ENCODE measurements at places on chromosomes 7 and 10.
A peak's percentile ranks its signal among the peaks of the same experiment; 100 is the strongest.

DNA sequence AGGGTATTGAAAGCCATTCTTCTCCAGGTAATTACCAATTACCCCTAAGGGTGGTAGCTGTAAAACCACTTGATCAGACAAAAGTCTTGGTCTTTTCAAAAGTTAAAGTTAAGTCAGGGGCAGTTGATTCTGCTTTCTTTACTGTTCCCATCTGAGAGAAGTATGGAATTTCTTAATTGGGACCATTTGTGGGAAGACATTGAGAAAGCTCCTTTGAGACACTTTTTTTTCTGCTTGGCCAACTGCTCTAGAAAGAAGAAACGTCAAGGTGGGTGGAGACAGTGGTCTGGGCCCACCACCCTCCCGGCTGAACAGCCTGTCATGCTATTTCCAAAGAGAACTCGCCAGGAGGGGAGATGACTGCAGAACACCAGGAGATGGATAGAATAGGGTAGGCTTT is 45.3 kb downstream of the WNT2 start:
- no peak for DNase-seq

- DNase-seq, result no peak
Measured at GRCh38 chr10:67331121-67331910, 364.7 kb downstream of the CTNNA3 start.

DNA sequence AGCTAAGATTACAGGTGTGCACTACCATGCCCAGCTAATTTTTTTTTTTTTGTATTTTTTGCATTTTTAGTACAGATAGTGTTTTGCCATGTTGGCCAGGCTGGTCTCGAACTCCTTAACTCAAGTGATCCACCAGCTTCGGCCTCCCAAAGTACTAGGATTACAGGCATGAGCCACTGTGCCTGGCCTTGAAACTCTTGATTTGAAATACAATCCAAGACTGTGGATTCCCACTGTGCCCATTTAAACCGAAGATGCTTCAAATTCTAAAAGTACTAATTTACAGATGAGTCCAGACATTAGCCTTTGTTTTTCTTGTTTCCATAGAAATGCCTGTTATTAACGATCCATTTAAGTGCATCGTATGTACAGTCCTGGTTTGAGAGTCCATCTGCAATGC is 130.9 kb downstream of the CACNA2D1 start:
- DNase-seq, result no peak

GRCh38 chr10:74179111-74179710 is 28.2 kb downstream of the ADK start:
- DNase-seq, result no peak

DNA sequence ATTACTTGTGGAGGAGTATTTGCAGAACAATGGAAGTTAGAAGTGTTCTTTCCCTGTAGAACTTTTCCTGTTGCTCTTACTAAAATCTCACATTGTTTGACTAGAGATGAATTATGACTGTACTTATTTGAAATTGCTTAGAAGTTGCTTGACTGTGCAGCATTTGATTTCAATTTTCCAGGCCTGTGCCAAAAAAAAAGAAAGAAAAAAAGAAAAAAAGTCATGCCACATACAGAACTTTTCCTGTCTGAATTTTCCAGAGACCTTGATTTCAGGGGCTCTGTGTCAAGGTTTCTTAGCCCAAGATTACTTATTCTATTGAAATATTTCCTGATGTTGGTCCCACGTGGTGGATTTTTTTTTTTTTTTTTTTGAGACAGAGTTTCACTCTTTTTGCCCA is 3.5 kb upstream of the FAM171A1 start:
- DNase-seq, result no peak

DNA sequence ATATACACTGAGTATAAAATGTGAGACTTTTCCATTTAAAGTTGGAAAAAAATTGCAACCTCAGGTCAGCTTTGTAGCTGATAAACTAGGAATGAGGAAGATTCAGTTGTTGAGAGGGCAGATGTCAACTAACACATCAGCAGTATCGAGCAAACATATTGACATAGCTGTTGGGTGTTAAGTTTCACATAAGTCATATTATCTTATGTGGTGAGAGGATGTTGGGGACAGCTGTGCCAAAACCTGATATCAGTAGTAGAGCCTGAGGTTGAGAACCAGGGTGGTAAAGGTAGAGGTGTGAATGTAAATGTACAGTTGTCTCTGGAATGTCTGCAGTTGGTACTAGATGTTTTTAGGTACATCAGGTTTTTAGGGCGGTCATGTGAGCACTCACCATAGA is 5.0 kb downstream of the ZRANB1 start:
- DNase-seq, result no peak

DNA sequence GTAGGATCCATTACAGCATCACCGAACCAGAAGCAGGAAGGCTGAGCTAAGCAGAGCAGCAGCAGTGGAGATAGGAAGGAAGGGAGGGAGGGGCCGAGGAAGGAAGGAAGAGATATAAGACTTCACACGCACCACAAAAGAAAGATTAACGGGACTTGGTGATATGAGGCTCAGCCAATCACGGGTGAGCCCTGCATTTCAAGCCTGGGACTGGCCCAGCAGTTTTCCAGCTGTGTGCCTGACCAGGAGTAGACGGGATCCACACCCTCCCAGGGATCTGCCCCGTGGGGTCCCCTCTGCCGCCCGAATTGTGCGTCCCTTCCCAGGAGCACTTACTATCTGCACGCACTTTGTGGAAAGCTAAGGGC is 16.2 kb downstream of the ATG9B start:
- DNase-seq, result no peak

DNA sequence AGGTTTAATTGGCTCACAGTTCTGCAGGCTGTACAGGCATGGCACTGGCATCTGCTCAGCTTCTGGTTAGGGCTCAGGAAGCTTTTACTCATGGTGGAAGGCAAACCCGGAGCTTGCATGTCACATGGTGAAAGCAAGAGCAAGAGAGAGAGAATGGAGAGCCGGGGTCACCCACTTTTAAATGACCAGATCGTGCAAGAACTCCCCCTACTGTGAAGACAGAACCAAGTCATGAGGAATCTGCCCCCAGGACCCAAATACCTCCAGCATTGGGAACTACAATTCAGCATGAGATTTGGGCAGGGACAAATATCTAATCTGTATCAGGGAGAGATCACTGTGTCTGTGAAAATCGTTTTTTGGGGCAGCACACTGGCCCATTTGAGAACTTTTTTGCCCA is 110.0 kb upstream of the MYO3A start:
- no peak for DNase-seq

DNA sequence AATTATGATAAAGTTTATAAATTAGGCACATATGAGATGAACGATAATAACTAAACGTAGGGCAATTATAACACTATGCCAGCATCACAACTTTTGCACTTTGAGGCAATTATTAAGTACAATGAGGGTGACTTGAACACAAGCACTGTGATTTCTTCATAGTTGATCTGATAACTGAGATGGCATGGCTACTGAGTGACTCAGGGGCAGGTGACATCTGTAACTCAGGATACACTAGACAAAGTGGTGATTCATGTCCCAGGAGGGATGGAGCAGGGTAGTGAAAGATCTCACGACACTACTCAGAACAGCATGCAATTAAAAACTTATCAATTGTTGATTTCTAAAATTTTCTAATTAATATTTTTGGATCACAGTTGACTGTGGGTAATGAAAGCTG is 98.3 kb upstream of the ARHGAP21 start:
- no peak for DNase-seq

DNA sequence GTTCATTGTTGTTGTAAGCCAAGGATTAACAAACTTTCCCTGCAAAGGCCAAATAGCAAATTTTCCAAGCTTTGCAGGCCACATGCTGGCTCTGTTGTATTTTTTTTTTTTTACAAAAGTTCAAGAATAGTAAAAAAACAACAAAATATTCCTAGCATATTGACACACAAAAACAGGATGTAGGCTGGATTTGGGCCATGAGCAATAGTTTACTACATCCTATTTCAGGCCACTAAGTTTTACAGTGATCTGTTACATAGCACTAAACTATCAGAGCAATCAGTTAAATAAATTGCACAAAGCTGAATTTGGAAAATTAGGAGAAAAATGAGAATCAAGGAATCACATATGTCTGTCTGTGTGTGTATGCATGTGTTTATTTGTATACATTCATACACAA is 491.8 kb upstream of the GHITM start:
- no peak for DNase-seq

DNA sequence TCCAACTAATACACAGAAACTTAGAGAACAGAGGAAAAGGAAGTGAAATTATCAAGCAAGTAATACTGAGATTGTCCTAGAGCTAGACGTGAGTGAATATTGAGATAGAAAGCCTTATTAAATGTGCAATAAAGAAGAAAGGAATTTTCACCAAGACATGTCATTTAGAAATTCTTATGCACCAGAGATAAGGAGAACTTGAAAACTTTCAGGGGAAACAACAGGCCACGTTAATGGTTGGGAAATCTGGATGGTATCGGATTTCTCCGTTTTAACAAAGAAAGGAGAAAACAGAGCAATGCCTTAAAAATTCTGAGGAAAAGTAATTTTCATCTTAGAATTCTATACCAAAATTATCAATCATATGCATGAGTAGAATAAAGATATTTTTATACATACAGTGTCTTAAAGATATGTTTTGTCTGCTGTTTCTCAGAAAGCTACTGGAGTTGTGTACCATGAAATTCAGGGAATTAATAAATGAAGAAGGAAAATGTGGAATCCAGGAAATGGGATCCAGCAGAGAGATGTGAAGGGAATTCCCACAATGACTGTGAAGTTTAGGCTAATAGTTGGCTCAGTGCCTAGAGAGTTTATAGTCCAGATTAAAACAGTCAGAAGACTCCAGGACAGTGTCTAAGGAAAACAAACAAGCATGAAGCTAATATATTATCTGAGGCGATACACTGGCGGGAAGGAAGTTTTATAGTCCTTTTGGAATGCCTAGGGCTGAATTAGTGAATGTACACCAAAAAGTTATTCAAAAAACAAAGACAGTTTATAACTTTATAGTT is 159.5 kb downstream of the PPP1R9A start:
- peak; percentile 37 for DNase-seq

DNA sequence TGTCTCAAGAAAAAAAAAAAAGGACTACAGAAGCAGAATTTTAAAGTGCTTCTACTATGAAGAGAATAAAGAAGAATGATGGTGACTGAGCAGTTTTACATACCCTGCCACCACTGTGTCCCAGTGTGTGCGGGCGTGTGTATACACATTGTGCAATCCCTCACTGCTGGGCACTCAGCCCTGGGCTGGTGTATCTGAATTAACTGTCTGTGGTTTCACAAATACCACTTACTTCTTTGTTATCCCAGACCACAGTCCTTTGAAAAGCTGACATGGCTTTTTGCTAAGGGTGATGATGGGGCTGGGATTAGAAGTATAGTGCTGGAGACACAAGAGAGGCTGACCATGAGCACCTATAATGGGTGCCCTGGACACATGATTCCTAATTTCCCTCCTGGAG is 21.1 kb upstream of the TRPV6 start:
- no peak for DNase-seq

DNA sequence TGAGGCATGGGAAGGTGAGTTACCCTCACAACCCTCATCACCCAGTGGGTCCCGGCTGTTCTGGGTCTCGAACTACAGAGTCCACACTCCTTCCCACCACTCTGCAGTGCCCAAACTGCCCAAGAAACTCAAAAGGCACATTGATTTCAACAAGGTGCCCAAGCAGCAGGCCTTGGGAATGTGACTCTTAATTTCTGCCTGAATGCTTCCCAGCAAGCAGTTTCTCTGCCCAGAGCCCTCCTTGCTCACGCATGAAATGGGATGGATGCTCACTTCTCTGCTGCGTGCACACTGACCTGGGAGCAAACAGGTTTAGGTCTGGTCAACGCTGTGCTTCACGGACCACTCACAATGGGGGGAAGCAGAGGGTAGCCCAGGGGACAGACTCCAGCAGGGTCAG is 77.9 kb downstream of the GRB10 start:
- DNase-seq, result no peak

GRCh38 chr7:122849957-122850328 is 36.3 kb downstream of the CADPS2 start:
- no peak for DNase-seq

DNA sequence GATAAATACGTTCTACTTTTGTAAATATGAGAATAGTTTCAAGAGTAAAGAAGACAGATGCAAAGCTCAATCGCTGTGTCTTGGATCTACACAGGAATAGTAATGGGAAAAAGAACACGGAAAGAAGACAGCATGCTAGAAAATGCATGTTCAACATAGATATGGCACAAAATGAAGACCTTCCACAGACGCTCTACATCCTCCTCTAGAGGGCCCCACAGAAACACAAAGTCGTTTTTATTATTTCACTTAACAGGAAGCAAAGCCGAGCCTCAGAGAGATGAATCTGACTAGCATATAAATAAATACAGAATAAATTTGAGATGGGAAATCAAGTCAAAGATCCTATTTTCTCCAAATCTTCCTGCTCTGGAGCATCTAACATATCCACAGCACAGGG is 292.6 kb downstream of the PARD3 start:
- DNase-seq, result no peak

- DNase-seq, result no peak
Measured at GRCh38 chr10:31030800-31031199, 865 bp downstream of the ZNF438 start.

- no peak for DNase-seq
Measured at GRCh38 chr7:2157473-2158279, 75.1 kb downstream of the MAD1L1 start.

GRCh38 chr10:20962165-20962564 is 65.1 kb upstream of the NEBL start:
- DNase-seq, result no peak

- DNase-seq, result no peak
Measured at GRCh38 chr10:124993345-124993708, 51.4 kb downstream of the ZRANB1 start.

DNA sequence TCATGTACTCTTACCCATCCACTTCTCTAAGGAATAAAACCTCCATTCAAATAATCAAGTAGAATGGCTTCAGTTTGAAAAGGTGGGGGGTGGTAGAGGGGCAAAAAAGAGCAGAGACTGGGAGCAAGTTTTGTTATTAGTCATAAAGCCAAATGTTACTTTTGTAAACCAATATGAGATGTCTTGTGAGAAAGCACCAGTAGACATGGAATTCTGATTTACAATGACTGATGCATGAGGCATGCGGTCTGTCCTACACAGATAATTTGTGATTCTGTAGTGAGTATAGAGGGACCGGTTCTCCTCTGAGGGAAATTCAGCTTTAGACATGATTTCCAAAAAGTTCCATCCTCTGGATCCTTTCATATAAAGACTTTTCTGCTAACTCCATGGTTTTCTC is 12.9 kb upstream of the ABCA13 start:
- no peak for DNase-seq

GRCh38 chr10:83862723-83863122 is 276.6 kb upstream of the GHITM start:
- DNase-seq, result no peak

DNA sequence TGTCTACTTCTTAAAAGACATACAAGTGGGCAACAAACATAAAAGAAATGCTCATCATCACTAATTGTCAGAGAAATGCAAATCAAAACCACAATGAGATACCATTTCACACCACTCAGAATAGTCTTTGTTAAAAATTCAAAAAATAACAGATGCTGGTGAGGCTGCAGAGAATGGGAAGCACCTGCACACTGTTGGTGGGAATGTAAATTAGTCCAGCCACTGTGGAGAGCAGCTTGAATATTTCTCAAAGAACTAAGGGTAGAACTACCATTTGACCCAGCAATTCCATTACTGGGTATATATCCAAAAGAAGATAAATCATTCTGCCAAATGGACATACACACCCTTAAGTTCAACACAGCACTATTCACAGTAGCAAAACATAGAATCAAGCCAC is 61.8 kb upstream of the STEAP1 start:
- no peak for DNase-seq

- no peak for DNase-seq
Measured at GRCh38 chr7:129875745-129876411, 76.9 kb downstream of the UBE2H start.

GRCh38 chr7:133359449-133359848 is 106.6 kb downstream of the EXOC4 start:
- no peak for DNase-seq
